Omental fat pad (tissue), 4 donors: ENCODE measurements at places on chromosomes 5 and 9. TPM values are rescaled to one million over a fixed set of nuclear protein-coding genes. Genes with fewer than 3 reads are reported as not detected.

Gene SLC4A9
- total RNA-seq, result 0.74 TPM

DNA sequence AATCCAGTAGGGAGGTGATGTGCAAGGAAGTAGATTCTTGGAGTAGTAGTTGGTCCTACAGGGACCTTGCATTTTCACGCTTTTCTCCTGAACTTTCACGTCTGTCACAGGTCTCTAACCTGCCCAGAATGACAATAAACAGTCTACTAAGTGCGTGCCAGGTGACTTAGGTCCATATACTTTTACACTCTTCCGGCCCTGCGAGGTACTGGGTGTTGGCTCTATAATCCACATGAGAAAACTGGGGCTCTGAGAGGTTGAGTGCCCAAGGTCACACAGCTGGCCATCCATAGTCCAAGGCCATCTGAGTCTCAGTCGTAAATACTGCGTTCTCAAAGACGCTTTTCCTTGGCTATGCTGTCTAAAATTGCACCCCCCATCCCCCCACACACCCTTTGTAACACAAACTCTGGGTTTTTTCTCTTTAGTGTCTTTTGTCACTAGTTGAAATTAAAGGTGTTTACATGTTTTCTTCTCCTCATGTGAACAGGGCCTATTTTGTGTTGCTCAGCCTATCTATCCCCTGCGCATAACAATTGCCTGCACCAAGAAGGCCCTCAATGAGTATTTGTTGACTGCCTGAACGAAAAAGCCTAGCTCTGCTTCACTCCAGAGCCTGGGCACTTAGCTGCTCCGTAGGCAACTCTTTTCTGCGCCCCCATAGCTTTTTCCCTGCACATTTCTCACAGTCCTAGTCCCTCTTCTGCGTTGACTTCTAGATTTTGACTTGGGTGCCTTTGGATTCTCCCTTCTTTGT lies 943 bp downstream of the SFXN1 start:
- no peak for DNase-seq

DNA sequence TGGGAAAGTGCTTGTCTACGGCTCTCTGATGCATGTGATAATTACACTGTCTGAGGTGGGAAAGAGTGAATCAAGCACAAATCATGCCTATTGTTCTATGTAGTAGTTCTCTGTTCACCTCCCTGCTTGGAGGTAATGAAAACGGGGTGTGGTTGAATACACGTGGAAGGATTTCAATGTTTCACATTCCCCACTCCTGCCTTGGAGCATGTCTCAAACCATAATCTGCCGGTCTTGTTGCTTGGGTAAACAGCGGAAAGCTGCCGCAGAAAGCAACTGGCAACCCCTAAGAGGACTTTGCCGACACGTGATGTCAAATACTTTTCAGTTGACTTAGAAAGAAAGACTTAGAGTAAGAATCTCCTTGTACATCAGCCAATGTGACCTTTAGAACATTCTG lies 63.5 kb upstream of the MOCS2 start:
- no peak for DNase-seq

DNA sequence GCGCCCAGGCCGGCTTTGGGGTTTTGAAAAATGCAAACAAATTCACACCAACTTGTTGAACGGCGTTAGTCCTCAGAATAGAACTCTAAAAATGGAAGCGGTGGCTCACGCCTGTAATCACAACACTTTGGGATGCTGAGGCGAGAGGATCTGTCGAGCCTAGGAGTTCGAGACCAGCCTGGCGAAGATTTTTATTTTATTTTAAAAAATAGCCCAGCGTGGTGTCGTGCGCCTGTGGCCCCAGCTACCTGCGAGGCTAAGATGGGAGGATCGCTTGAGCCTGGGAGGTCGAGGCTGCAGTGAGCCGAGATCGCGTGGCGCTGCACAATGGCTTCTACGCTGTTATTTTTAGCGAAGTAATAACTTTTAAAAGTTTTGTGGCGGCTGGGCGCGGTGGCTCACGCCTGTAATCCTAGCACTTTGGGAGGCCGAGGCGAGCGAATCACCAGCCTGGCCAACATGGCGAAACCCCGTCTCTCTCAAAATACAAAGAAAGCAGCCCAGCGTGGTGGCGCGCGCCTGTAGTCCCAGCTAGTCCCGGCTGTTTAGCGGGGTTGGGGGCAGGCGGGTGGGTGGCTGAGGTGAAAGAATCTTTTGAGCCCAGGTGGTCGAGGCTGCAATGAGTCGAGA lies 694 bp upstream of the PLIN2 start:
- no peak for DNase-seq

Gene SLC6A19
- not detected for total RNA-seq

DNA sequence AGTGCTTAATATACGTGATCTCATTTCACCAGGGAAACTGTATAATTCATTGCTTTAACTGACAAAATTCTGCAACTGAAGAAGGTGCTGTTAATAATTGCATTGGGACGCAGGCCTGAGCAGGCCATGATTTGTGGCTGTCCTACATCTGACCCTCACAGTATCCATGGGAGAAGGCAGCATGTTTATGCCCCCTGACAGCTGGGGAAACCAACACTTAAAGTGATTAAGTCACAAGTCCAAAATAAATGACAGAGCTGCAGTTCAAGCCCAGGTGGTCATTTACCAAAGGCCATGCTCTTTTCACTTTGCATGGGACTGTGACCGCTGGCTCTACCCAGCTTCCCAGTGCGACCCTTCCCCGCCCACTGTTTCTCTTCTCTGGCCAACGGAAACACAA lies 30.5 kb upstream of the KCNMB1 start:
- no peak for DNase-seq

DNA sequence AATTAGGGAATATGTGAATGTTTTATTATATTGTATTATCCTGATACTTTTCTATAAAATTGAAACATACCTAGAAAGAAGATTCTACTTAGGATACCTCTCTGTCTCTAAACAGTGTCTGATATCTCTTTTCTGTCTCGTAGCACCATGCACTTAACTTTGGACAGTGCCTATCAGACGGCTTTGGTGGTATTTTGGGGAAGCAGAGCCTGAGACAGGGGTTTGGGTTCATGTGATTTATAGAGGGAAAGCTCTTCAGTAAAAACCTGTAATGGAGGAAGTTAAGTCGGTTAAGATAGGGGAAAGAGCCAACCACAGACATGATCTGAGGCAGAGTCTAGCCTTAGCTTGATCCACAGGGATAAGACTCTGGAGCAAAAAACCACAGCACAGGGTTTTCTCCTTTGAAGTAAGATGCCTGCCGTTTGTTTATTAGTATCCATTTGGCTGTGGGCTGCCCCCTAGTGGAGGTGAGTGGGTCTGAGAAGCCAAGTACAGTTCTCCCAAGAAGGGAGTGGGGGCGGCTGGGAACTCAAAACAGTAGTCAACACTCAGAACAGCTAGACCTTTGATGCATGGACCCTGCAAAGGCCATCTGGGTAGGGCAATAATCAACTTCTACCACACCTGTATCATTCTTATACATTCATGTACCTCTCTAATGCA lies 141.2 kb upstream of the ASTN2 start:
- DNase-seq, result no peak

GRCh38 chr5:27734838-27735237 lies 696.5 kb upstream of the CDH9 start:
- DNase-seq, result no peak

- DNase-seq, result no peak
Observed at GRCh38 chr5:69048230-69048629, 45.6 kb upstream of the SLC30A5 start.

DNA sequence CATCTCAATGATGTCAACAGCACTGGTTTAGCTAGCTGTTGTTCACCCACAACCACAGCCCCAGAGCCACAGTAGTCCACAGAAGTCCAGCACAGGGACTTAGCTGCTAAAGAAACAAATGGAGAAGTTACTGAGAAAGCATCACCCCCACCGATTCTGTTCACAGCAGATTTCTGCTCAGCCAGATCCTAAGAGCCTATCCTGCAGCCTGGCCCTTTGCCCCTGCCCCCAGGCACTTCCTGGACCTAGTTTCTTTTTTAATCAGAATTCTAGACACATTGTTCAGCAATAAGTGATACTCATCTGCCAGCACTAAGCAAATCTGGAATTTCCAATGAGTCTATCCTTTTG lies 7.4 kb downstream of the B4GALT1 start:
- DNase-seq, result no peak

GRCh38 chr5:73486119-73486899 lies 11.9 kb upstream of the BTF3 start:
- DNase-seq, result no peak

Gene ROR2
- 9.0 TPM for total RNA-seq

Gene CCL27
- not detected for total RNA-seq

GRCh38 chr9:122126331-122127261 lies 33.0 kb downstream of the NDUFA8 start:
- no peak for DNase-seq

DNA sequence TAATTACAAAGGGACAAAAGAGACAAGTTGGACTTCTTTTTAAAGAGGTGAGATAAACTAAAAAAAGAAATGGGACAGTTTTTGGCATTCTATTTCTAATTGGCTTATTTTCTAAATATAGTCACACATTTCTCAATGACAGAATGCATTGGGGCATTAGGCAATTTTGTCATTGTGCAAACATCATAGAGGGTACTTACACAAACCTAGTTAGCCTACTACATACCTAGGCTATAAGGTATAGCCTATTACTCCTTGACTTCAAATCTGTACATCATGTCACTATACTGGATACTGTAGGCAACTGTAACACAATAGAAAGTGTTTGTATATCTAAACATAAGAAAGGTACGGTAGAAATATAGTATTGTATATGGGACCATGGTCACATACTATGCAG lies 56.1 kb downstream of the LSM11 start:
- DNase-seq, result no peak

Gene SMIM27
- 3.7 TPM for total RNA-seq

DNA sequence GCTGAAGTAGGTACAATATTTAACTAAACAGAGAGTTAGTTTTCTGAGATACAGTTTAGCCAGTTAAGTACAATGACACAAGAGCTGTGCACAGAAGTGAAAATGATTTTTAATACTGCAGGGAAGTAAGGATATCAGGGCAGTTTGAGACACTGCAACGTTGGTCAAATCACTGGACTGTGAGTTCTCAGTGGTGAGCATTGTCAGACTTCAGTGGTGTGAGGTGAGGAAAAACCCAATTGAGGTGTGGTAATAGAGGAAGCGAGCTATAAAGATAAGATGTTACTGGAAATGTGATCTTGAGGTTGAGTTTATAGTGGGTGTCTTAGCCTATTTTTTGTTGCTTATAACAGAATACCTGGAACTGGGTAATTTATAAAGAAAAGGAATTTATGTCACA lies 12.8 kb upstream of the FBXL7 start:
- DNase-seq, result no peak

DNA sequence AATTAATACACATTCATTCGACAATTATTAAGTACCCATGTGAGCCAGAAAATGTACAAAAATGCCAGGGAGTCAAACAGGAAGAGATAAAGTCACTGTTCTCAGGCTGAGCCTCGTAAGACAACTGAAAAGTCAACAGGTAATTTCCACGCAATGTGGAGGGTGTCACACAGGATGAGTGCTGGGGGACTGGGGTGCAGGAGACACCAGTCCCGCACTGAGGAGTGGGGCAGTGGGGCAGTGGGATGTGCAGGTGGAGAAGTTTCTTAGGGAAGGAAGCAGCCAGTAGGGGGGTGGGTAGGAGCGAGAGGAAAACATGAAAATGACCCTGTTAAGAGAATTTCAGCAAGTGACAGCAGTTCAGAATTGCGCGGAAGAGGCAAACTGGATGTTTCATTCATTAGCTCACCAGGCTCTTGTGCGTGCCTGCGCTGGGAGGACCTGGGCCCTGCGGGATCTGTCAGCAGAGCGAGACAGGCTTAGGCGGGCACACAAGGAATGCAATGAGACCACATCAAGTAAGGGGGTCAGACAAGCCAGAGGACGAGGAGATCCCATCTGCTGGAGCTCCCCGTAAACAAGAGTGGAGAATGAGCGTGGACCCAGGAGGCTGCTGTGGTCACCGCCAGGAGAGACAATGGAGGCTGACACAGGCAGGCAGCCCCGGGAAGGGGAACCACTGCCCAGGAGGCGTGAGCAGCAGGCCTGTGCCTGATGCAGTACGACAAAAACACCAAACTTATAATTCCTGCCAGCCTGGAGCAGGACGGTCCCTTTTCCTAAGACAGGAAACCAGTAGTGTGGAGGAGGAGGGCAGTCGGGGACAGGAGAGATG lies 21.0 kb downstream of the CAMSAP1 start:
- no peak for DNase-seq

GRCh38 chr5:5011151-5011550 lies 129.0 kb upstream of the ADAMTS16 start:
- DNase-seq, result no peak

Gene FAM169A
- total RNA-seq, result 0.96 TPM

GRCh38 chr9:98368366-98369065 lies 113.1 kb upstream of the TBC1D2 start:
- no peak for DNase-seq

Gene PCDHA1
- not detected for total RNA-seq

DNA sequence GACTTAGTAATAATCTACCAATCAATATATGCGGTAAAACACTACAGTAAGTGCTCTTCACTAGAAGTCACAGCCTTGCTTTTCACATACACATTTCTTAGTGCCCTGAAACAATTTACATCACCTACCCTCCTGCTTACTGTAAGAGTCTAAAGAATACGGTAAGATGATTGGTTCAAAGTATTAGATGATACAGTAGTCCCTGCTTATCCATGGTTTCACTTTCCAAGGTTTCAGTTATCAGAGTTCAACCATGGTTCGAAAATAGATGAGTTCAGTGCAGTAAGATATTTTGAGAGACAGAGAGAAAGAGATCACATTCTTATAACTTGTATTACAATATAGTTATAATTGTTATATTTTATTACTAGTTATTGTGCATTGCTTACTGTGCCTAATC lies 83.0 kb downstream of the CPLANE1 start:
- no peak for DNase-seq

DNA sequence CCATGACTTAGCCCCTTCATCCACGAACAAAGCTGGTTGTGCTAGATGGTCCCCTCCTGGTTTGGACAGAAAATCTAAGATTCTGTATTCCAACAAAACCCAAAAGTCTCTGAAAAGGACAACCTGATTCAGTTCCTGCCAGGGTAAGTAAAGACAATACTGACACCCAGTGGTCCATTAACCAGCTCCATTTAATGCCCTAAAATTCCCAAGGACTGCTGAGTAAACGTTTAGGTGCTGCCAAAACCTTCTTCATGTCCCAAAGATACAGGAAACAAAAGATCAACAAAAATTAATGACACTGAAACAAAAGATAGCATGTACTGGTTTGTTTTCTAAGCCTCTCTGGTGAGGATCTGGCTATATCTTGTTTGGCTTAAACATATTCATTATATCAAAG lies 25.3 kb upstream of the PPP1R2B start:
- DNase-seq, result no peak

DNA sequence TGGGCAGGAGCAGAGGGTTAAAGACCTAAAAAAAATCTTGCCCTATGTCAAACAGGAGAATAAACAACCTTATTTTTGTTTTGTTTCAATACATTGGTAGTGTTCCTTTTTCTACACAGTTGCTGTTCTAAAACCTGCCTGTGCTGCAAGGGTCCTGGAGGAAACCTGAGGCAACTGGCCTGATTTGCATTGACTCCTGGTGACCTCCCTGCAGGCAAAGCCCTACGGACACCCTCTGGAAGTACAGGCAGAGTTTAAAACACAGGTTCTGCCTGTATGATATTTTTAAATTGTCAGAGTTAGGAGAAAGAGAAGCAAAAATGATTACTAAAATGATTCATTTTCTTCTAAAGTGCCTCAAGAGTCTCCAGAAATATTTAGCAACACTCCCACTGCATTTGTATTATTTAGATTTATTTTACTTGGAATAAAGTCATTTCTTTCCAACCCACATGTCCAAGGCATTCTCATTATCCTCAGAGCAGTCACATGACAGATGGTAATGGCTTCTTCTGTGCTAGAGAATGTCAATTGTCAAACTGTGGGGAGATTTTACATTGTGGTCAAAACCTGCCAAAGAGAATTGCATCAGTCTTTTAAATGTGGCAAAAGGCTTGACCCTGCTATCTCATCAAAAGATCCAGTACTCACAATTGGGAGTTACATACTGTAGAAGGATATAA lies 559.6 kb downstream of the CETN3 start:
- DNase-seq, result no peak
